ENCODE measurements at places on chromosomes 11 and 22. TPM values are rescaled to one million over a fixed set of nuclear protein-coding genes. Genes with fewer than 3 reads are reported as not detected.
A peak's percentile ranks its signal among the peaks of the same experiment; 100 is the strongest.

Gene PKDREJ
- total RNA-seq, result 0.05 TPM

Gene SCT
- not detected for total RNA-seq

Gene CASP5
- total RNA-seq, result 3.3 TPM

Gene POU2AF3
- total RNA-seq, result 2.8 TPM

Gene NDUFS8
- 151 TPM for total RNA-seq

Gene FXYD6
- total RNA-seq, result 41.4 TPM

DNA sequence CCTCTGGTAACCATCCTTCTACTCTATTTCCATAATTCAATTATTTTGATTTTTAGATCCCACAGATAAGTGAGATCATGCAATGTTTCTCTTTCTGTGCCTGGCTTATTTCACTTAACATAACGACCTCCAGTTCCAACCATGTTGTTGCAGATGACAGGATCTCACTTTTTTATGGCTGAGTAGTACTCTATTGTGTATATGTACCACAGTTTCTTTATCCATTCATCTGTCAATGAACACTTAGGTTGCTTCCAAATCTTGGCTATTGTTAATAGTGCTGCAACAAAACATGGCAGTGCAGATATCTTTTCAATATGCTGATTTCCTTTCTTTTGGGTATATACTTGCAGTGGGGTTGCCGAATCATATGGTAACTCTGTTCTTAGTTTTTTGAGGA lies 286.4 kb upstream of the C11orf87 start:
- no peak overlapping the region for H3K27ac ChIP-seq
- H3K4me1 ChIP-seq, result no peaks in the 10 kb centered on the region
- no peaks in the 10 kb centered on the region for H3K36me3 ChIP-seq
- H3K4me3 ChIP-seq, result no peak overlapping the region
- H3K27me3 ChIP-seq, result no peaks in the 10 kb centered on the region
- DNase-seq, result no peak

- peaks cover 14% of the 10 kb centered on the region for H3K4me1 ChIP-seq
- H3K36me3 ChIP-seq, result no peaks in the 10 kb centered on the region
- H3K27me3 ChIP-seq, result no peaks in the 10 kb centered on the region
- no peak for DNase-seq
- no peak overlapping the region for H3K4me3 ChIP-seq
- H3K27ac ChIP-seq, result peak overlapping the region; percentile 97
Measured at GRCh38 chr22:28743852-28744251, 2.0 kb downstream of the HSCB start.

- peaks cover 15% of the 10 kb centered on the region for H3K4me1 ChIP-seq
- H3K27me3 ChIP-seq, result no peaks in the 10 kb centered on the region
- H3K4me3 ChIP-seq, result no peak overlapping the region
- no peaks in the 10 kb centered on the region for H3K36me3 ChIP-seq
- no peak overlapping the region for H3K27ac ChIP-seq
Measured at GRCh38 chr11:62406034-62406433, 12.8 kb upstream of the SCGB1A1 start.

GRCh38 chr11:33643167-33643824 lies 57.3 kb downstream of the C11orf91 start:
- H3K27me3 ChIP-seq, result peaks cover 12% of the 10 kb centered on the region
- H3K27ac ChIP-seq, result no peak overlapping the region
- H3K4me3 ChIP-seq, result no peak overlapping the region
- no peaks in the 10 kb centered on the region for H3K4me1 ChIP-seq

GRCh38 chr22:27874185-27874584 lies 44.9 kb downstream of the PITPNB start:
- no peaks in the 10 kb centered on the region for H3K4me1 ChIP-seq
- H3K27me3 ChIP-seq, result no peaks in the 10 kb centered on the region
- H3K4me3 ChIP-seq, result no peak overlapping the region
- DNase-seq, result no peak
- peaks cover 46% of the 10 kb centered on the region for H3K36me3 ChIP-seq
- H3K27ac ChIP-seq, result no peak overlapping the region

GRCh38 chr22:50257041-50257440 lies 4.4 kb downstream of the MAPK12 start:
- no peaks in the 10 kb centered on the region for H3K36me3 ChIP-seq
- H3K4me3 ChIP-seq, result no peak overlapping the region
- no peak overlapping the region for H3K27ac ChIP-seq

DNA sequence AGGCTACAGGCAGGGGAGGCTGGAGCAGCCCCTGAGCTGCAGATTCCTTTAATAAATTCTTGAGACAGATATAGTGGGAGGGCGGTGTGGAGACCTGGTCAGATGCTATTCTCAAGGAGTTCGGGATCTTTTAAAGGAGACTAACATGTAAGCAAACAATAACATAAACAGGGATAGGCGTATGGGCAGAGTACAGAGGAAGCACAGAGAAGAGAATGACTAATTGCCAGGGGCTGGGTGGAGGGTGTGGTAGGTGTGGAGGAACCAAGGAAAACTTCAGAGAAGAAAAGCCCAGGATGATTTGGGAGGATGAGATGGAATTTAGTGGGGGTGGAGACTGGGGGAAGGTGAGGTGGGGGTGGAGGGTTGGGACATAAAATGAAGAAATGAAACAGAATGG lies 9.7 kb upstream of the HEPHL1 start:
- no peaks in the 10 kb centered on the region for H3K36me3 ChIP-seq
- no peaks in the 10 kb centered on the region for H3K27me3 ChIP-seq
- DNase-seq, result no peak
- H3K27ac ChIP-seq, result no peak overlapping the region

DNA sequence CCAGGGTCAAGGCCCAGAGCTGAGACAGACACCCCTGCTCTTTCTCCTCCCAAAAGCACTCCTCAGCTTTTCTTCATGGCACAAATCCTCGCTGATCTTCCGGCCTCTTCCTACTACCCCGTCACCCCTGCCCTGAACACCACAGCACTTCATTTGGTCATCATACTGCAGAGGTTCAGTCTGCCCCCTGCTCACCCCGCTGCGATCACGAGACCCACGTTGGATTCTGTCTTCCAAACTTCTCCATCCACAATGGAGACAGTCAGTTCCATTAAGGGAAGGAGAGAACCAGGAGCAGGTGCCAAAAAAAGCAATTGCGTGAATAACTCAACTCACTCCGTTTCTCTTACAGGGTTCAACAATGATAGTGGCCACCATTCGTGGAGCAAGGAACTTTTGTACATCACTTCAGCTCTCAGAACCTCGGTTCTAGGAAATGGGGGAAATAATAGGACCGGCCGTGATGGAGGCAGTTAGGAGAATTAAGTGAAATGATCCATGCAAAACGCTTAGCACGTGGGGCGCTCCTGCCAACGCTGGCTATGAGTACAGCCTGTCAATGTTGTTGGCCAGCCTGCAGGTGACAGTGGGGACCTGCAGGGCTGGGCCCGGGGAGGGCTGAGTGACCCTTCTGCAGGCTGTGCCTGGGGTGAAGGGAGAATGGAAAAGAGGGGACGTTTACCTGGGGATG lies 45.9 kb downstream of the MN1 start:
- H3K27me3 ChIP-seq, result no peaks in the 10 kb centered on the region
- no peak overlapping the region for H3K27ac ChIP-seq
- no peaks in the 10 kb centered on the region for H3K4me1 ChIP-seq

- no peak overlapping the region for H3K27ac ChIP-seq
- H3K4me1 ChIP-seq, result peaks cover 22% of the 10 kb centered on the region
Measured at GRCh38 chr11:129932381-129933067, 37.1 kb upstream of the NFRKB start.

GRCh38 chr11:121661880-121662486 lies 209.2 kb upstream of the SORL1-AS1 start:
- H3K4me1 ChIP-seq, result no peaks in the 10 kb centered on the region
- no peak for DNase-seq
- H3K4me3 ChIP-seq, result no peak overlapping the region
- no peaks in the 10 kb centered on the region for H3K36me3 ChIP-seq

DNA sequence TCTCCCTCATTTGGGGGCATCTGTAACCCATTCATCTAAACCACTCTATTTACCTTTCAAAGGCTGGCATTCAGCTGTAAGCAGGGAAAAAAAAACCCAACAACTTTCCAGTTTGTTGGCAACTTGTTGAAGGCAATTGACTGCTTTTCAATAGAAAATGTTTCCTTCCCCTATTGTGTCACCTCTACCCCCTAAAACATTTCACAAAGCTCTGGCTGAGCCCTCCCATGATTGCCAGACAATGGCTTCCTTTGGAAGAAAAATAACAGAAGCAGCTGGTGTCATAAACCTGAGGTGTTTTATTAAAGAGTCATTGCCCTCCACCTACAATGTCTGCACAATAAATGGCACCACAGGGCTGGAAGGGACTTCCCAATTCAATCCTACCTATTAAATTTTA lies 22.1 kb upstream of the PSMA1 start:
- H3K36me3 ChIP-seq, result no peaks in the 10 kb centered on the region
- H3K27ac ChIP-seq, result no peak overlapping the region
- H3K27me3 ChIP-seq, result no peaks in the 10 kb centered on the region
- no peak for DNase-seq
- peaks cover 78% of the 10 kb centered on the region for H3K4me1 ChIP-seq
- no peak overlapping the region for H3K4me3 ChIP-seq

- H3K27ac ChIP-seq, result peak overlapping the region; percentile 70
- no peak for DNase-seq
- no peaks in the 10 kb centered on the region for H3K36me3 ChIP-seq
Measured at GRCh38 chr11:76767659-76768058, 15.5 kb upstream of the TSKU start.

GRCh38 chr11:131481971-131482370 lies 111.6 kb downstream of the NTM start:
- H3K27ac ChIP-seq, result no peak overlapping the region
- no peak for DNase-seq
- H3K4me3 ChIP-seq, result no peak overlapping the region
- no peaks in the 10 kb centered on the region for H3K36me3 ChIP-seq

DNA sequence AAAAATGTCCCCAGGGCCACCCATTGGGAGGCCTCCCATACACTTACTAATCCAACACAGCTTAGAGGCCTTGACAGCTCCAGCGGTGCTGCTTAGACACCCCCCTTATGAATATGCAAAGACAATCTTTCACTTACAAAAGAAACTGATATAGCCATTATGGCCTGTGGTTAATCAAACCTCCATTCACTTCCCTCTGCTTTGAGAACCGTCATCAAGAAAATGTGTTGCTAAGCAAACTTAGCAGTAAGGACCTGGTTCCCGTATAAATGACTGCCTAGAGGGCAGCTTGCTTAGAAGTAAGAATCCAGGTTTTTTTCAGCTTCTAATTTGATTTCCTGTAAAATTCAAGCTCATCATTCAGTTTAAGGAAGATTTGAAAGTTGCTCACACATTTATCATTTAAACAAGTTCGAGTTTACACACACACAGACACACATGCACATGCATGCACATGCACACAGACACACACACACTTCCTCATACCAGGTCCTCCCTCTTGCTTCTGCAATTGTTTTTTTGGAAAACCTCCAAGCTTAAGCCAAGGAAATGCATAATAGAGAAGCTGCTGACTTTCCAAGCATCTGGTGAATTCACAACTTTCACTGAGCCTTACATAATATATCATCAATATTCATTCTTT lies 137.7 kb upstream of the BLID start:
- peak overlapping the region; percentile 42 for H3K27ac ChIP-seq
- no peaks in the 10 kb centered on the region for H3K27me3 ChIP-seq
- DNase-seq, result no peak
- H3K4me1 ChIP-seq, result peaks cover 14% of the 10 kb centered on the region
- H3K36me3 ChIP-seq, result no peaks in the 10 kb centered on the region

GRCh38 chr11:18144243-18144642 lies 11.9 kb downstream of the MRGPRX3 start:
- no peak overlapping the region for H3K4me3 ChIP-seq
- H3K4me1 ChIP-seq, result no peaks in the 10 kb centered on the region
- H3K27me3 ChIP-seq, result no peaks in the 10 kb centered on the region
- H3K27ac ChIP-seq, result no peak overlapping the region
- DNase-seq, result no peak

DNA sequence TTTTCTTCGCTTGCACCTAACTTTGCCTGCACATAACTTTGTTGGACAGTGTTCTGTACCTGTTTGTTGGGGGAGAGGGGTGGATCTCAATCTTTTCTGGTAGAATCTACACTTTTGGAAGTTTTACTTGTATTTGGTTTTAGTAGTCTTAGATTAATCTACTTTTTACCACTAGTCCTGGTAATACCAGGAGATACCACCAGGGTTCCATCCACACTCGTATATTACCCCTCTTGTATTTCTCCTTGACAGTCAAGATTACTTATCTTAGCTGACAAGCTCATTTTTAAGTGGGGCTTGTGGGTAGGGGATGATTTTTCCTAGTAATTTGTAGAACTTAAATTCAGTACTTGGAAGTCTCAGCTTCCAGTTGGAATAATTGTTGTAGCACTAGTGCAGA lies 37.3 kb upstream of the TECTA start:
- no peaks in the 10 kb centered on the region for H3K27me3 ChIP-seq
- H3K4me3 ChIP-seq, result no peak overlapping the region
- no peaks in the 10 kb centered on the region for H3K36me3 ChIP-seq
- DNase-seq, result no peak
- no peaks in the 10 kb centered on the region for H3K4me1 ChIP-seq
